ENCODE measurements at places on chromosomes 16 and 17. TPM values are rescaled to one million over a fixed set of nuclear protein-coding genes. Genes with fewer than 3 reads are reported as not detected.

The TBC1D26 gene
- 4.4 TPM for total RNA-seq

DNA sequence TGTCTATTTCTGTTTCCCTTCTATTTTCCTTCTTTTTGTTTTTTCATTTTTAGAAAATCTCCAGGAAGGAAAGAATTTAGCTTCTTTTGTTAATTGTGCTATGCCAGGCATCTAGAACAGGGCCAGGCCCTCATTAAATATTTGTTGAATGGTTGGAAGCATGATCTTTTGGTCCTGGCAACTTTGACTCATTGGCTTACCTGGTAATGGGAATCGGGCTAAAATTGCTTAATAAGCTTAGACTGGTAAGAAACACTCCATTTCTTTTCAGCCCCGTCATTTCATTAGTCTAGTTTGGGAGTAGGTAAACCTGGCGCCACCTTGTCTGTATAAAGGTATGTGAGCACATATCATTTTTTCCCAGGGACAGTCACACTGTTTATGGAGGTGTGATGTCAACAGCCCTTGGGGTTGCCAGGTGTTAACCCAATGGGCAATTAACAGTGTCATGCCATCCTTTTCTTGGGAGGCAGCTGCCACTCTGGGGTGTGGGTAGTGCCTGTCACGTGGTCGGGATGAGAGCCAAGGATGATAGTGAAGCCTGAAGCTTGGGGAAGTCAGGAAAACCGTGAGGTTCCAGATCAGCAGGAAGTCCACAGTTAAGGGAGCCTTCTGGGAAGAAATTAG is 9.5 kb upstream of the NDEL1 start:
- DNase-seq: no peak

DNA sequence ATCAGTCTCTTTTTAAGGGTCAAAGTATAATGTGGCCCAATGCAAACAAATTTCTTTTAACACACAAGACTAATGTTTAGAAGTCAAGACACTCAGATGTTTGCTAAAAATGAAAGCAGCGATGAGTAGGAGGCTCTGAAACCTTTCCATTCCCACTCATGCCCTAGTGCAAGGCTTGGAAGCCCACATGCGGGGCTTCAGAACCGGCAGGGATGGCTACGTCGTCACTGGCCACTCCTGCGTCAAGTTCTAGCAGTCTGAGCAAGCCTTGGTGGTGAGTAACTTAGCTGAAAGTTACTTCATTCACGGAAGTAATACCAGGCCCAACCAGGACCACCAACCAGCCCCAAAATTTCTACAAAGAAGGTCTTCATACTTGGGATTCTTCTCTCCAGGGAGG is 14.8 kb upstream of the TMED6 start:
- no peak for DNase-seq

The CD300LB gene
- not detected for total RNA-seq

All from neural progenitor cell (in vitro differentiated cells).